Suppressor macrophage treated with lipopolysaccharide for 1 hour (primary cell): ENCODE measurements at places on chromosomes 12 and 14.
A peak's percentile ranks its signal among the peaks of the same experiment; 100 is the strongest.

DNA sequence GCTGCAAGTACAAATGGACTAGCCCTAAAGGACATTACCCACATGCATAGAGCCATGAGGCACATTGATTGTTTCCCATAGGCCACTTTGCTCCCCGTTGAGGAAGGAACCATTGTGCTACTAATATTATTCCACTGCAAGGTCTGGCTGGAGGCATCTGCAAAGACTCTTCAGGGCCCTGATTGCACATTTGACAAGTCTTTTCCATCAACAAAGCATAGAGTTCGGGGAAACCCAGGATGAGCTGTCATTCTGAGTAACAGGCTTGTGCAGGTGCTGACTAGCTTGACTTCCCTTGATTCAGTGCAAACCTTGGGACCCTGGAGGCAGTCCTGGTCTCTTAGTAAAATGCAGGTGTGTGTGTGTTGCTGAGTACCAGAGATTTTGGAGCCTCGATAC, 73.8 kb downstream of the SUSD6 start:
- DNase-seq, result peak; percentile 75

DNA sequence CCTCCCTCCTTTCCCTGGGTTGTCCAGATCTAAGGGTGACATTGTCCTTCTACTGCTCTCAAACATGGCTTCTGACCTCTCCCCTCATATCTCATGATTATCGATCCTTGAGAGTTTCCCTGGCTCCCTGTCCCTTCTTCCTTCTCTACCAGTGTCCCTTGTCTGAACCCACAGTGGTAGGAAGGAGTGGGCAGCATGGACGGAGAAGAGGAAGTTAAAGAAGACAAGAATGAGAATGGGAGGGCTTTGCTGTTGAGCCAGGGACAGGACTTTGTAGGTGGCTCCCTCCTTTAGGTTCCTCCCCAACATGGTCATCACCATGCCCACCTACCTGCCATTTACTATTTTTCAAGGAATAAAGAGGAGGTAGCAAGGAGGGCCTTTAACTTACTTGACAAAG, 166.7 kb downstream of the TMEM117 start:
- peak; percentile 18 for DNase-seq

DNA sequence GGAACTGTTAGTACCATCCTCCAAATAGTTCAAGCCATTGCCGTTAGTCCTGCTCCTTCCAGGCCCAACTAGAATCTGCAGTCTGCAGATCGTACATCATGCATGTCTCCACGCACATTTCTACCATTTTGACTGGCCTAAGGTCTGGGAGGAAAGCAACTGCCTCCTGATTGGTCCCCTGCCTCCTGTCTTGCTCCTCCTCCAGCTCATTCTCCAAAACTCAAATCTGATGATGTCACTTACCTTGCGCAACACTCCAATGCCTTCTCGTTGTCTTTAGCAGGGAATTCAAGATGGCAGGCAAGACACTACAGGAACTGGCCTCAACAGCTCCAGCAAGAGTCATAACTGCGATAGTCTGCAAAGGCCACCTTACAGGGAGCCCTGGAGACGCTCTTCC, 9.7 kb upstream of the HCAR1 start:
- peak; percentile 32 for DNase-seq

GRCh38 chr12:70919597-70920035, 922 bp downstream of the PTPRR start:
- no peak for DNase-seq

- DNase-seq, result peak; percentile 68
Measured at GRCh38 chr12:57454566-57455373, at the start of gene INHBE. Gene INHBE, plus strand, starts transcription at chr12:57455307. Its CDS starts 230 bp downstream, at chr12:57455537.

DNA sequence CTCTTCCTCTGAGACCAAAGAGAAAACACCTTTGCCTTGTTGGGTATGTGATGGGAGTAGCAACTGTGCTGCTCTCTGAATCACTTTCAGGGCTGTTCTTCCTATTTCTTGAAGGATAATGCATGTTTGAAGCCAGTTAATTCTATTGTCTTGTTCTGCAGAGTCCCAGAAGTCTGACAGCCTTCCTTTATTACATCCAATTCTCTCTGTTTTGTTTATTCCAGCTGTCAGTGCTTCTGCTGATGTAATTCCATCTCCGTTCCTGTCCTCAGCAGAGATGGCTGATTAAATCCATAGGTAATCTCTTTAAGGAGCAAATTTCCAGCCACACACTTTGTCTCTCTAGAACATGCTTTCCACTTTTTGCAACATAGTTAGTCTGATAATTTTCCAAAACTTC, 59.7 kb downstream of the MGAT4C start:
- no peak for DNase-seq

GRCh38 chr12:47991106-47992061, 12.9 kb downstream of the COL2A1 start:
- no peak for DNase-seq

DNA sequence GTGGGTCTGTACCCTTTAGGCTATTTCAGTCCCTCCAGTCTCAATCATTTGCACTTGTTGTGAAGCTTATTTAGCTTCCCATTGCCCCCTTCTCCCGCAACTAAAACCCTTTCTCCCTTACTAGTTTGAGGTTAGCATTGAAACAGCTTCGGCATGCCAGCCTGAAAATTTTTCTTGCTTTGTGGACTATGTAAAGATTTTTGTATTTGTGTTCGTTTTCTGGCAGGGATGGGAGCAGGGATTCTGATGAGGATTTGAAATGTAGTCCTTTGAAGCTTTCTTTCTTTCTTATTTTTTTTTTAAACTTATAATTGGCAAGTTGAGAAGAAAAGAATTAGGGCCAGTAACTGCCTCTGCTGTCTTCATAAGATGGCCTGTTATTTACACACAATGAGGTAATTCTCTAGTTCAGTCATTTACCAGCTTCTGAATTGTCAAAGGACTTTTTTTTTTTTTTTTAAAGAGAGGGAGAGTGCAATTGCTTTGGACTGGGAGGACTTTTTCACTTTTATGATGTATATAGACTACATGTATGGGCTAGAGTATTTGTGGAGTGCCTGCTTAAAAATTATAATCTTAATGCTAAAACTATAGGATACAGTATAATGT, 29.0 kb downstream of the PALS1 start:
- DNase-seq, result peak; percentile 27

GRCh38 chr12:34389378-34390170, 367.3 kb downstream of the ALG10 start:
- no peak for DNase-seq

DNA sequence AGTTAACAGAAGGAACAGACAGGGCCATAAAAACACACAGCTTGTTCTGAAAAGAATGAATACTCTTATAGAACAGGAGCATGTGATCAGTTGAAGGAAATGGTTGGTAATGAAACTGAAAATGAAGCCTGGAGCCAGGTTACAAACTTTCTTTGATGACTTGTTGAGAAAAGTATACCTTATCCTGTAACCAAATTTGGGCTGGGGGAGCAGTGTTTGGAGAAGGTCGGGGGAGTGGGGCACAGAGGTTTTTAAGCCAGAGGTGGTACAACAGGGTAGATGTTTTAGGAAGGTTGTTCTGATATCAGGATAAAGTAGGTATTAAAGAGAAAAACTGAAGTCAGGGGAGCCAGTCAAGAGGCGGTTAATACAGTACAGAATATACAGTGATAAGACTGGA, 8.2 kb downstream of the GOLT1B start:
- no peak for DNase-seq

- DNase-seq, result no peak
Measured at GRCh38 chr12:116200812-116201211, 76.7 kb downstream of the MED13L start.

DNA sequence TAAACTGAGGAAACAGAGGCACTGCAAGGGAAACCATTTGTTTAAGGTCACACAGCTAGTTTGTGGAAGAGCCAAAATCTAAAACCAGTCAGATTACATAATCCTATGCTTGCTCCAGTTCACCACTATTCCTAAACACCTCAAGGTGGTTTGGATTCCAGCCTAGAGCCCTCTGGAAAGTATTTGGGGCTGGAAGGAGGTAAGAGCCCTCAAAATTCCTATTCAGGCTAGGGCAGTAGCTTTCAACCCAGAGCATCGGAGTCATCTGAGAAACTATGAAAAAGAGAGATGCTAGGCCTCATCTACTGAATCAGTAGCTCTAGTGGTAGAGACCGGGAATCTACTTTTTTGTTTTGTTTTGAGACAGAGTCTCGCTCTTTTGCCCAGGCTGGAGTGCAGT, 16.0 kb upstream of the SPPL3 start:
- DNase-seq, result no peak

DNA sequence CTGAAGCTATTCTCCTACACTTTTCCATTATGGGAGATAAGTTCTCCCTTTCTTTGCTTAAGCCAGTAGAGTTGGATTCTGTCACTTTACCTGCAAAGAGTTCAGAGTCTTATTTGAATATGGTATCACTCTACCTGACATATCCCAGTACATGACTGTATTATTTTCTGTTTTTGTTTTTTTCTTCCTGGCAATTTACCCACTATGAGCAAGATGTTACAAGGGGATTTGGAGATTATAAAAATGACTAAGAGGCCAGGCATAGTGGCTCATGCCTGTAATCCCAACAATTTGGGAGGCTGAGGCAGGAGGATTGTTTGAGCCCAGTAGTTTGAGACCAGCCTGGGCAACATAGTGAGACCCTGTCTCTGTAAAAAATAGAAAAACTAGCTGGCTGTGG, 46.4 kb upstream of the CHST11 start:
- DNase-seq, result no peak

- DNase-seq, result no peak
Measured at GRCh38 chr12:26790645-26790994, 42.4 kb downstream of the ITPR2 start.

GRCh38 chr12:1201886-1202285, 210.9 kb downstream of the ERC1 start:
- peak; percentile 5 for DNase-seq

- no peak for DNase-seq
Measured at GRCh38 chr14:48622980-48623379, 947.6 kb upstream of the MDGA2 start.

GRCh38 chr12:115657081-115658013, 620.1 kb downstream of the MED13L start:
- no peak for DNase-seq

- DNase-seq, result no peak
Measured at GRCh38 chr12:57031789-57032188, 15.5 kb upstream of the TAC3 start.

GRCh38 chr12:47359310-47360092, 279.7 kb upstream of the AMIGO2 start:
- no peak for DNase-seq

- DNase-seq, result no peak
Measured at GRCh38 chr14:56224229-56224628, 106.0 kb downstream of the PELI2 start.

GRCh38 chr12:132764231-132764630, 2.6 kb upstream of the ANKLE2 start:
- no peak for DNase-seq

DNA sequence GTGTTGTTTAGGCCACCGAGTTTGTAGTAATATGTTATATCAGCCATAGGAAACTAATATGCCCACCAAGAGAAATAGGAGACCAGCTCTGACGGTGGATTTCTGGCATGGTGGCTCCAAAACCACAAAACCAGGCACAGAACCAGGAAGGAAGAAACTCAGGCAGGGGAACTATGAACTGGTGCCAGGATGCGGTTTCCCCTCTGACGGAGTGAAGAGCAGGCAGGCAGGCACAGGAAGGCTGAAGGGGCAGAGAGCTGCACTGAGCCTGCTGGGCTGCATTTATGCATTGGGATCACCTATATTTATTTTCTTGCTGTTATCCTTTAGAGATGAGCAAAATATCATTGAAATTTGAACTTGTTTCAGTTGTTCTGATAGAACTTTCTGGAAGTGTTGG, 479.4 kb downstream of the VRK1 start:
- no peak for DNase-seq

GRCh38 chr14:70663707-70664179, 22.0 kb downstream of the TTC9 start:
- DNase-seq, result no peak

- DNase-seq, result no peak
Measured at GRCh38 chr14:79852950-79853744, 358.2 kb downstream of the DIO2 start.

DNA sequence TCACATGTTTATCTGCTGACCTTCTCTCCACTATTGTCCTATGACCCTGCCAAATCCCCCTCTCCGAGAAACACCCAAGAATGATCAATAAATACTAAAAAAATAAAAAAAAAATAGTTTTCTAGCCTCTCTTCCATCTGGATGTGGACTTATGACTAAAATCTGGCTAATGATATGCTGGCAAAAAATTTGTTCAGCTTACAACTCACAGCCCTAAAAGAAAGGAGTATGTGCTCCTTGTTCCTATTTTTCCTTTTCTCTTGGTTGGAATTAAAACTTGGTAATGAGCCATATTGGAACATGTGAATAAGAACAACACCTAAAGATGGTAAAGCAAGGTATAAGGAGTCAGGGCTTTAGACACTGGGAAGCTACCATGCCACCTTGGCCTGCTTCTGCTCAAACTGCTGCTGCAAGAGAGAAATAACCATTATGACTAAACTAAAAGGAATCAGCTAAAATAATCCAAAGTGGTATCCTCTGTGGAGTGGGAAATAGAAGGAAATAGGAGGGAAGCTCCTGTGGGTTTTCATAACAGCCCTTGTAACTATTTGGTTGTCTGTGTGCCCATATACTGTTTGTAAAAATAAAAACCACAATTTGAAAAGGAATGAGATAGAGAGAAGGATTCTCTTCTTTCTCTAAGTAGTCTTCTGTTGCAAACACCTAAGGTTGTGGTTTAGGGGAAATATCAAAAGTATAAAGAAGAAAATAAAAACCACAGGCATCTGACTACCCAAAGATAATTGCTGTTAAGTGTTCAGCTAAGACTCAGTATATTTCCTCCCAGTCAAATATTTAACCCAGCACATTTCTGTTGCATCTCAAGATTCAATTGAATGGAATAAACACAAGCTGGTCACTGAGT, 53.8 kb downstream of the SDR9C7 start:
- DNase-seq, result no peak

GRCh38 chr14:22883173-22883976, at the start of gene REM2:
Gene REM2, plus strand, starts transcription at chr14:22883222. Its CDS starts 66 bp downstream, at chr14:22883288.
- no peak for DNase-seq

DNA sequence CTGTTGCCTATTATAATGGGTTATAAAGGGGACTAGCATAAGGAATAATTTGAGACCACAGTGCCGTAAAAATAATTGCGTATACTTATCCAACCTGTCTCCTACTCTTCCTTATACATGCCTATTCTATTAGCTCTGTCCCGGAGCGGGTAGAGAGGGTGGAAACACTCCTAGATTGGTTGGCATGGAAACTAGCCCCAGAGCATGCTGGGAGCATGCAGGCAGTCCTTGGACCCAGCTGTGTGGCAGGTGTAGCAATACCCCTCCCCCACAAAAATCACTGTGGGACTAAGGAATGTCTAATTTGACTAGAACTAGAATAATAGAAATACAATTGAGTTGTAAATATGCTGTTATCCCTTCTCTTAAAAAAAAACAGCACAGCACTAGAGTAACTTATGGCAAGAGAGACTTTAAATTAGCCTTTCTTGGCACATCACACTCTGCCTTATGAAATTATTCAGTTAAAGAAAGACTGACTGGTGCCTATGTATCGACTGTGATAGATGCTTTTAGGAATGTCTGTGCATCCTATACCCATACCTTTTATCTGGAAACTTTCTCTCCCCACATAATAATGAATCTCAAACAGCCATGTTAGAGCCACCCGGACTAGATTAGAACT, 244.0 kb upstream of the DAAM1 start:
- no peak for DNase-seq
